ENCODE measurements at places on chromosomes 5 and 9.

DNA sequence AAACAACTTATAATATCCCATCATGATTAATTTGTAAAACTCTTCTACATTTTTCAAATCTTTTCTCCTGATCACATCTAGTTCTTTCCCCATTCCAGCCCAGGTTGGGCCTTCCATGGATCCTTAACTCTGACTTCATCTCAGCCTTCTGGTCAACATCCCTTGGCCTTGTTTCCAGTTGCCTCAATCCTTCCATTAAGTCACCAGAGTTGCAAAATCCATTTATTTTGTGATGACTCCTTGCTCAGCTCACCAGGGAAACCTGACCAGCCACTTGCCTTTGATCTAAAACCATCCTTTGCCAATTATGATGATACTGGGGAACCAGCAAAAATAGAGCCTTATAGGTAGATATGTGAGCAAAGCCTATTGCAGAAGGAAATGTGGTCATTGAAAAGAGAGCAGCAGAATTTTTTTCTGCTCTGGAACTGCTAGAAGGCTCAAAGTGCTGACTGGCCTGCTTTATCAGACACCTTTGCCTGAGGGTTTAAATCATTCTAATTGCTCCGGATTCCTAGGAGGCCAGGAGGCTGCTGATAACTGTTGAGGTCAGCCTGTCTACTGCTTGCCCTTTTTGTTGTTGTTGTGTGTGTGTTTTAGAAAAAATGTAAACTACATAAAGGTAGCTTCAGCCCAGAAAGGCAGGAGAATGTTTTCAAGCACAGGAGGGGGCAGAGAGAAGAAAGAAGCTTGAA lies 512.2 kb upstream of the GRIA1 start:
- no peak for DNase-seq

DNA sequence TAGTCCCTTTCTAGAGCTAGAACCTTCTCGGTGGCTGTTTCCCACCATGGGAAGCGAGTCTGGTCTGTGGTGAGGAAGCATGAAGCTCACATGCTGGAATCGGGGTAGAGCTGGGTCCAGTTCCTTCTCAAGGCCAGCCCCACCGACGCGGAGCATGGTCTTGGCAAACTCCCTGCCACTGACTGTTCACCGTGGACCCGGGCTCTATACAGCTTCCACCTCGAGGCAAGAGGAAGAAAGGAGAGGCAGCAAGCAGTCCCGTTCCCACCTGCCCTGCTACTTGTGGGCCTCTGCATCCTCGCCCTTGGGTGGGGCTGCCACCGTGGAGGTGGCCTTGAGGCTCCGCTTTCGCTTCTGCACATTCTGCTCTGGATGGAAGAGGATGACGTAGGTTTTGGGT lies 13.7 kb downstream of the GRM6 start:
- DNase-seq: no peak

DNA sequence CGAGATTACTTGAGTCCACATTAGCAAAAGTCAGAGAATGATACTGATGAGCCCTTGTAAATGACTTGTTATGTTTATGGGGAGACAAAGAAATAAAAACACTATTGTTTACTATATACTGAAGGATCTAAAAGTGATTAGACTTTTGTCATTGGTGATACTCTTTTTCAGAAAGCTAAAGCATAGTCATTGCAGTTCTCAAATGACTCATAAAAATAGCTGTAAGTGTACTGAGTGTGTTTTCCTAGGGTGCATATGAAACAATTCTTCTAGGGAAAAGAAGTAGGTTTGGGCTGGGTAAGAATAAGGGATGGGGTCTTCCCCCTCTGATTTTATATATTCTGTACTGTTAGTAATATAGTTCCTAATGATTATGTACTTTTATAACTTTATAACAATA lies 32.6 kb downstream of the WDR36 start:
- DNase-seq: no peak

- DNase-seq: no peak
Observed at GRCh38 chr9:110114859-110115201, 93.1 kb downstream of the C9orf152 start.

DNA sequence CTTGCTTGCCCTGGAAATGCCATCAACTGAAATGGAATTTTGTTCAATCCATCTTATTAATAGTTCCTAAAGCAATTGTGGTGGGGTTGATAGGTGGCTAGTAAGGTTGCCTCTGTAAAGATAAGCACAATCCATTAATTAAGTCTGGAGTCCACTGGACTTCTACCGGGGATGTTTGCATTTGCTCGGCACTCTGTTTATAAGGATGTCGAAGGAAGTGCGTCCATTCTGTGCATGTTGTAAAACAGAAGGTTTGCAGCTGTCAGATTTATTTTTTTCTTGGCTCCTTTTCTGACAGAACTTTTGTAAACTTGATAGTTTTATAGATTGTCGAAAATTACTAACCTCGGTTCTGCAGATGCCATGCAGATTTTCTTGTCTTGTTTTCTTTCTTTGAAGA lies 12.8 kb upstream of the TNFAIP8 start:
- no peak for DNase-seq

DNA sequence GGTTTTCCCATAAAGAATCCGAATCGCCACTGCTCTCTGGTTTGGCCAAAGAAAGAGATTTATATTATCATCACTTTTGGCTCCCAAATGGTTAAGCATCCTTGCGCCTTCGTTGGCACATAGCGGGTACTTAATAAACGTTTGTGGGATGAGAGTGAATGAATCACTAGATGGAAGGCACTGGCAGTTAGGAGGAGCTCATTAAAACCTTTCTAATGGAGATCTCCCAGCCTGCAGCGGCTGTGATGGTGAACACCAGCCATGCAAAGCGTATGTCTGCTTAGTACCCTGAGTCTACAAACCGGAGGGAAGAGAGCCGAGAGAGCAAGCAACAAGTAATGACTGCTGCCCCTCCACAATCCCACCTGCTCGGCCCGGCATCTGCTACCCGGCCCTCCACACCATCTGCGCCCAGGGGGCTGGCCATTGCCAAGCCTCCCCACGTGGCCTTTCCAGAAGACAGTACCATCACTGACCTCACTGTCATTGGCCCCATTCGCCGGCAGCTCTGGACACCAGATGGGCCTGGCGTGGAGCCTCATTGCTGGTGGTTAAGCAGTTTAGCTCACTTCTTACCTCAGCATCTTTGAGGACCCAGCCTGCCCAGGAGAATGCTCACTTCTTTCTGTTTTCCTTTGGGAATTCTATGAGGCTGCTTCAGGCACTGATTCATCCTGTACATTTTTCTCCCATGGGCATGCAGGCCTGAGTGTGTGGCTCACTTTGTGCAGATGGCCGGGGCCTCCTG lies 39.3 kb upstream of the ANKRD33B start:
- no peak for DNase-seq

GRCh38 chr5:76292620-76293322 lies 110.3 kb upstream of the IQGAP2 start:
- DNase-seq: no peak

Measured in HEK293T (cell line).